SJSA1 (cell line): ENCODE measurements at places on chromosomes 2 and 18. TPM values are rescaled to one million over a fixed set of nuclear protein-coding genes. Genes with fewer than 3 reads are reported as not detected.
A peak's percentile ranks its signal among the peaks of the same experiment; 100 is the strongest.

The ZNF521 gene
- 0.16 and 0.34 TPM in 2 replicates for total RNA-seq

DNA sequence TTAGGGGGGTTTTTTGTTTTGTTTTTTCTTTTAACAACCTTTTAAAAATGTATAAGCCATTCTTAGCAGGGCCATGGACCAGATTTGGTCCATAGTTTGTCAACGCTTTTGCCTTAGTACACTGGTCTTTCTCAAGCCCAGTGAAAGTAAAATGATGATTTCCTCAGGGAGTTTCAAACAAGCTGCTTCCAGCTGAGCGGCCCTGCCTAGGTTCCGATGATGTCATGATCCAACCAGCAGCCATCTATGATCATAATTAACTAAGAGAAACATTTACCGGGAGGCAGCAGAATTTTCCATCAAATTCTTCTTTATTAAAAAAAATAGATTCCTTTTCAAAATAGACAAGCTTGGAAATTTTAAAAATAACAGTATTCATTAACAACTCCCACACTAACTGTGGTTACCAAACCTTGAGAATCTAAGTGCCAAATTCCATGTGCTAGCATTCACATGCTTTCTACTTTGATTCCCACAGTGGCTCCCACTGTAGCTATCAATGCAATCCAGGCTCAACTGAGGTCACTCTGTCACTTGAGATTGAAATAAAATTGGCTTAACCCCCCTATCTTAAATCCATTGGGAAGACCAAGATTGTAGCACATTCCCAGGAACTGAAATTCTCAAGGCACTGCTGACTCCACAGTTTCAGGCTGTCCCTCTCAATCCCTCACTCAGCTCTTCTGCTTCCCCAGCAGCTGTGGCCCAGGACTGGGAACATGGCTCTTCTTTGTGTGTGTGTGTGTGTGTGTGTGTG, 148.9 kb downstream of the RNF152 start:
- H3K36me3 ChIP-seq = no peaks in the 10 kb centered on the region
- H3K27ac ChIP-seq = no peak overlapping the region
- no peak for DNase-seq
- H3K4me1 ChIP-seq = peaks cover 3% of the 10 kb centered on the region; the same call in 1 of the 2 replicates

DNA sequence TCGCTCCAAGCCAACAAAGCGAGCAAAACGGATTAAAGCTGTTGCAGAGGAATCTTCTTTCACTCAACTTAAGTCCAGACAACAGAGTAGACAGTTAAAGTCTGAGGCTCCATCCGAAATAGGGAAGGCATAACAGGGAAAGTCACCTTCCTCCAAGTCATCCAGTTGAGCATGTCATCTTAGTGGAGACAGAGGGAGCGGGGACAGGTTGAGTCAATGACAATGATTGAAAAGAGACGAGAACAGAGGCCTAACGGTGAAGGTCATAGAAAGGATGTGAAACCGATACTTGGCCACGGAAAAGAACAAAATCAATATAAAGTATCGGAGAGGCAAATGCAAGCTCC, 455 bp downstream of the C18orf32 start:
- peak overlapping the region; percentile 62 for H3K4me3 ChIP-seq
- H3K27ac ChIP-seq = peak overlapping the region; percentile 58
- peaks cover 22% of the 10 kb centered on the region for H3K4me1 ChIP-seq
- DNase-seq = no peak
- H3K27me3 ChIP-seq = no peaks in the 10 kb centered on the region
- peaks cover 62% of the 10 kb centered on the region for H3K36me3 ChIP-seq

DNA sequence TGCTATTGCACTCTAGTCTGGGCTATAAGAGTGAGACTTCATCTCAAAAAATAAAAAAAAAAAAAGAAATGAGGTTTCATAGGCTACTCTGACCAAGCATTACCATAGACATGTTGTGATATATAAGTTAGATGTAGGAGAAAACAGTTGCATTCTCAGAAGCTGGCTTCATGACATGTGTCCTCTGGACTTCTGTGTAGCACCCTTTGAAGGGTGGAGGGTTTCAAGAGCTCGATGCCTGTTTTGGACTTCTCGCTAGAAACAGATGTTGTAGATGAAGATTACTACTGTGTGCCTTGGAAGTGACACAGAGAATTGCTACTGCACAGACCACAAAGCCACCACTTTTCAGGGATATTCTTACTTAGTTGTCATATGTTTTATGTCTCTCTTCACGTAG, 91.0 kb downstream of the TMEM247 start:
- H3K27ac ChIP-seq = no peak overlapping the region
- H3K4me1 ChIP-seq = no peaks in the 10 kb centered on the region
- no peak overlapping the region for H3K4me3 ChIP-seq
- 0 out of 2 replicates have a peak, but pooled peaks cover 9% of the 10 kb centered on the region for H3K36me3 ChIP-seq

DNA sequence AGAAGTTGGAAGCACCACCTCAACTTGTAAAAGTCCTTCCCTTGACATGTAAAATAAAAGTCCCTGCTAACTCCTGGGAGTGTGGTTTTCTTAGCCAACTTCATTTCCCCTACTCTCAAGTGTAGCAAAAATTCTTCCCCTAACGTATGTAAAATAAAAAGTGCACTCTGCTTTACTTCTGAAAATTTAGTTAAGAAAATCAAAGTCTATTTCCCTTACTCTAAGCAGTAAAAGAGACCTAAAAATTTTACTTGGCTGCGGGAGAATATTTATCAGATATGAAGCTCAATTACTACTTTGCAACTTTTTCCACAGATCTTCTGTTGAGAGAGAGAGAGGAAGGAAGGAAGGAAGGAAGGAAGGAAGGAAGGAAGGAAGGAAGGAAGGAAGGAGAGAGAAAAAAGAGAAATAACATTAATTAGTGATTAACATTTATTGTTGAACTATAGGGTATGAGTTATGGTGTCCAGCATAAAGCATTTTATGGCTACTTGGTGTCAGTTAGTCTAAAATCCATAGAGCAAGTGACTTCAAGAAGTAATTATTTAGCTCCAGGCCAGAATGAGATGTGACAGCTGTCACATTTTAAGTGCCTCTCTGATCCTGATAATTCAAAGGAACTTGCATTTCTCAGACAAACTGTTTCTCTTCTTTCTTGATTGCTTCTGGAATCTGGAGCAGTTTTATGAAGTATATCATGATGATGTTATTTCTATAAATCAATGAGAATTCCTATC, 210.3 kb downstream of the TMX3 start:
- H3K4me1 ChIP-seq = no peaks in the 10 kb centered on the region
- no peaks in the 10 kb centered on the region for H3K27me3 ChIP-seq
- no peak overlapping the region for H3K4me3 ChIP-seq
- no peak overlapping the region for H3K27ac ChIP-seq
- DNase-seq = no peak

- H3K27me3 ChIP-seq = no peaks in the 10 kb centered on the region
- H3K36me3 ChIP-seq = 0 out of 2 replicates have a peak, but pooled peaks cover 5% of the 10 kb centered on the region
- no peak overlapping the region for H3K4me3 ChIP-seq
- no peak for DNase-seq
- 0 out of 2 replicates have a peak, but pooled peaks cover 4% of the 10 kb centered on the region for H3K4me1 ChIP-seq
These were observed 71.7 kb downstream of the LIMS1 start for GRCh38 chr2:108605947-108606346.

GRCh38 chr2:188789951-188790350, 184.2 kb upstream of the COL3A1 start:
- H3K27ac ChIP-seq = no peak overlapping the region
- H3K36me3 ChIP-seq = no peaks in the 10 kb centered on the region
- H3K4me3 ChIP-seq = no peak overlapping the region
- DNase-seq = no peak
- no peaks in the 10 kb centered on the region for H3K27me3 ChIP-seq
- peaks cover 34% of the 10 kb centered on the region for H3K4me1 ChIP-seq
